ENCODE measurements at places on chromosomes 5 and 9.

DNA sequence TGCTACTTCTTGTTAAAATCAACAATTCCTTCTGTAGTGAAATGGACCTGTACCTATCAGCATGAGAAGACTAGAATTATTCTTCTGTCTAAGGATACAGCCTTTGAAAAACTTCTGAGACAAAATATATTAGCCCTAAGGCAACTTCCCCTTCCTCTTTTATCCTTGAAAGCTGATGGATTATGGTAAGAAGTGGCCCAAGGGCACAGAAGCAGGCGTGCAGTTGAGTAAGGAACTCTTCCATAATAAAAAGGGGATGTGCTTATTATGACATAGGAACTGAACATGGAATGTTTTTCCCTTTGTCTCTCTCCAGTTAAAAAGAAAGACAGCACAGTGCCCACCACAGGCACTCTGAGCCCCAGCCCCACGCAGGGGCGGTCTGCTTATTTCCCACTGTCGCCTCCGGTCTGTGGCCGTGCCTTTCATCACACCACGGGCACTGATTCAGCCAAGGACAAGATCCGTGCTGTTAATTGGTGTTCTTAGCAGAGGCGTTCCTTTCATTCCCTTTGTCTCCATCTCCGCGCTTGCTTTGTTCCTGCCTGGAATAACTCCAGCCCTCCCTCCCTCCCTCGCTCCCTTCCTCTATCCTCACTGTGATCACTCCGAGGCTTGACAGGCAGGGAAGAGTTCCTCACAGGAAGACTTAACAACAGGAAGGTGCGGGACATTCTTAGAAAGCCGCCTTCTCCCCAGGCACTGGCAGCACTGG is 135.9 kb upstream of the OTULINL start:
- no peak for DNase-seq

DNA sequence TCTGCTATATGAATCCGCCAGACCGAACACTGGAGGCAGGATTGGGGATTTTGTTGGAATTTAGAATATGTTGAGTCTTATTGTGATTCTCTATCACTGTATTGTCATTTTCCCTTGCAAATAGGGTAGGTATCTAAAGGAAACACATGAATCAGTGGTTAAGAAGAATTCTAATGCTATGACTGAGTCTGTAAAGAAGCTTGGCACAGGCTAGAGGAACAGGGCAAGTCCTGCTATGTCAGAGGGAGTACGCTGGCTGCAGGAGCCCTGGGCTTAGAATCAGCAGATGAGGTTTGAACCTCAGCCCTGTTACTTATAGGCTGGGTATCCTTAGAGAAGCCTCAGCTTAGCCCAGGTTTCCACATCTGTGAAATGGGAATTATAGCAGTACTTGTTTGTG is 198.1 kb downstream of the NR3C1 start:
- no peak for DNase-seq

GRCh38 chr5:158861366-158861765 is 238.3 kb downstream of the EBF1 start:
- DNase-seq, result no peak

DNA sequence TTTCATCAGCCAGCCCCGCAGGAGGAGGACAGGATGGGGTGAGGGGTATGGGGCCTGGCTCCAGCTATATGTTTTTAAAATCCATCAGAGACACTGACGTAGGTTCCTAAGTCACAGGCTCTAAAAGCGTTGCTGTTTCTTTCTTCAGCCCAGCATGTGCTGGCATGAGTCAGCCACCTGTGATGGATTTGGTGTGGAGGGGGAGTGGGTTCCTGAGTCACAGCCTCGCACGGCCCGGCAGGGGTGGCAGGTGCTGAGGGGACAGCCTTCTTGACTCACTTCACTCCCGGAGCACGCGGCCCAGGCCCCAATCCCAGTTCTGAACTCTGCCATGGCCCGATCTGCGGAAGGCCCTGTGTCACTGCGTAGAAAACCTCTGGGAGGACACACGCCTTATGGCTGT is 38.8 kb upstream of the RPL26L1 start:
- DNase-seq, result no peak

- no peak for DNase-seq
These were observed 45.7 kb downstream of the SH3GL2 start for GRCh38 chr9:17624571-17624970.

GRCh38 chr9:20463823-20464222 is 158.5 kb downstream of the MLLT3 start:
- DNase-seq, result no peak

DNA sequence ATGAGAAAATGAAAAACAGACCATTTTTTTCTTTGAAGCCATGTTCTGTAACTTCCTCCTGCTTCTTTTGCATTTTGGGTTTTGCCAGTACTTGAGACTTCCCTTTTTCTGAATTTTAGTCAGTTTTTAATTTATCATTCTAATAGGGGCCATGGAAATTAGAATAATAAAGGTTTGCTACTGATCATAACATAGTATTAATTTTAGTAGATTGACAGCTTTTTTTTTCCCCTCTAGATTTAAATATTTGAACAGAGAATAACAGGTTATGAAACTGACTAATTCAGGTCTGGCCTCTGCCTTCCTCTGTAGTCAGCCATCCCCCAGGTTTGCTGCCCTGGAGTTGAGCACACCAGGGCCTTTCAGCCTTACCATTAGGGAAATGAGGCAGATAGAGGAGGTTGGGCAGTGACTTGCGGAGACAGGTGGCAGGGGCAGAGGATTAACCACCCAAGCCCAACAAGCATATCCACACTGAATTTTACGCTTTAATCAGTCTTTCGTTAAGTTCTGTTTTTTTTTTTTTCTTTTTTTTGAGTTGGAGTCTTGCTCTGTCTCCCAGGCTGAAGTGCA is 80.1 kb upstream of the TNFAIP8 start:
- no peak for DNase-seq

- no peak for DNase-seq
These were observed 386.0 kb upstream of the GRIN3A start for GRCh38 chr9:102124465-102124864.

GRCh38 chr9:5466005-5466404 is 15.7 kb downstream of the CD274 start:
- DNase-seq, result no peak

- no peak for DNase-seq
These were observed 197.9 kb downstream of the DIRAS2 start for GRCh38 chr9:90444609-90445204.

- peak; percentile 38 for DNase-seq
These were observed 1.1 kb downstream of the UGCG start for GRCh38 chr9:111897601-111898137.

DNA sequence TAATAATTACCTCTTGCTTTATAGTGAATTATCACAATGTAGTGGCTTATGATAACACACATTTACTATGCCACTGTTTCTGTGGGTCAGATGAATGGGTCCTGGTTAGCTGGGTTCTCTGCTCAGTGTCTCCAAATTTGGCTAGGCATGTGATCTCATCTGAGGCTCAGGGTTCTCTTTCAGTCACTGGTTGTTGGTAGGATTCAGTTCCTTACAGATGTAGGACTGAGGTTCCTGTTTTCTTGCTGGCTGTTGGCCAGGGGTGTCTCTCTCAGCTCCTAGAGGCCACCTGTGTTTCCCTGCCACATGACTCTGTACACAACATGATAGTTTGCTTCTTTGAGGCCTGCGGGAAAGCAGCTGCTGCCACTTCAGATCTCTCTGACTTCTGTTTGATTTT is 7.1 kb downstream of the NFX1 start:
- no peak for DNase-seq

GRCh38 chr9:133691191-133691590 is 47.0 kb downstream of the SARDH start:
- no peak for DNase-seq

GRCh38 chr5:14301186-14301585 is 158.0 kb downstream of the TRIO start:
- no peak for DNase-seq

GRCh38 chr9:133634081-133634691 is 2.0 kb upstream of the DBH start:
- DNase-seq, result peak; percentile 54

DNA sequence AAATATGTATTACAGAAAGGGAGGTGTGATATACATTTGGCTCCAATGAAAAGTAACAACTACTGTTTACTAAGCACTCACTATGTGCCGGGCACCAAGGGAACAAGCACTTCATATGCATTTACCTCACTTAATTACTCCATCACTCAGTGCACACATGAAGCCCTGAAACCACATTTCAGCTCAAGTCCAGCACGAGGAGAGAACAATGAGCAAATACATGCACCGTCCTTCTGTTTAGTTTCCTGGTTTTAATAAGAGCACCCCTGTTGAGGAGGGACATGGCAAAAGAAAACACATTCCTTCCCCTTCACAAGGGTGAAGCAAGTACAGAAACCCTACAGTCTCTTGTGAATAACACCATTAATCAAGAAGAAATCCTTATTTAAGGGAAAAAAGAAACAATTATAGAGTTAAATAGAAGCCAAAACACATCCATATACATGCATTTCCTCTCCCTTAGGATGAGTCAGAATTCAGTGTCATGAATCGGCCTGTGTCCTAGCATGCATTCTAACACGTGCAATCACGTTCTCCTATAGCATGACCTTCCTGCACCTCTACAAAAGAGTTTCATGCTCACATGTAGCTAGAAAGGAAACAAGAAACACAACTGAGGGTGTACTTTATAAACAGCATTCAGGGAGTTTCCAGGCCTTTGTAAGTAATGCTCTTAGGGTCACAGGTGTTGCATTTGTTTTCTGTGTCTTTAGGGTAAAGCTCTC is 411.6 kb downstream of the BNC2 start:
- DNase-seq, result peak; percentile 83

- no peak for DNase-seq
These were observed 29.8 kb downstream of the PROP1 start for GRCh38 chr5:177966009-177966838.

DNA sequence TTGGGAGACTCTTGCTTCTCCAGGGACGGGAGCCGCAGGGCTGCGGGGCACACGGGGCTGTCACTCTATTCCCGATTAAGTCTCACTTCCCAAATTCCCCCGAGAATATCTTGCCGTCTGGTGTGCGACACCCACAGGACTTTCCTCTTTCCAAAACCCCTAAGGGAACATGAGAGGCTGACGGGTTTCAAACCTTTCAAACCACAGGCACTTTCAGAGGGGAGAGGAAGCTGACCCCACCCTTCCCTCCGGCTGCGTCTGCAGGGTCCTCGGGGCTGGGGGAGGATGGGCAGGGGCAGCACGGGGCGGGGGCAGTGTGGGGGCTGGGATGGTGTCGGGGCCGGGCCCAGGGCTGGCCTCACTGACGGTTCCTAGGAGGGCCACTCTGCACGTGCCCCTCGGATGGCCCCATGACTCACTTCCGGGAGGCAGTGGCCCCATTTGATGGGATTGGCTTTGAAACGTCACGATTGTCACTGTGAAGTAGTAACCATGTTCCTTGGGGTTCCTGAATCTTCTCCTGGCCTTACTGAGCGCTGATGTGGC is 38.2 kb downstream of the SLC9A3 start:
- no peak for DNase-seq

- peak; percentile 30 for DNase-seq
These were observed 828.5 kb upstream of the DMAC1 start for GRCh38 chr9:8627976-8628679.

DNA sequence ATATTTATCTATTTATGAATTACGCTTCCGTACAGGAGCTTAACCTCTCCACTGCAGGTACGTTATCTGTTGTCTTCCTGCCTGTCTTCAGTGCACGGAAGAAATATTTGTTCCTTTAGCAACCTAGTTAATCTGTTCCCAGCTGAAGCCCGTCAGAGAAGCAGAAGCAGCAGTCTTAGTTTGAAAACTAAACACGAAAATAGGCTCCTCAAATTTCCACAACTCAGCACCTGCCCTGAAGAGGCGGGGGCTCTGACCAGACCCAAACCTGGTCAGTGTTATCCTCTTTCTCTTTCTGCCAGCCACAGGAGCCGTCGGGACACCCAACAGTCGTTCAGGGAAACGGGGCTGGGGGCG is 462 bp downstream of the NUDCD2 start:
- DNase-seq, result no peak

DNA sequence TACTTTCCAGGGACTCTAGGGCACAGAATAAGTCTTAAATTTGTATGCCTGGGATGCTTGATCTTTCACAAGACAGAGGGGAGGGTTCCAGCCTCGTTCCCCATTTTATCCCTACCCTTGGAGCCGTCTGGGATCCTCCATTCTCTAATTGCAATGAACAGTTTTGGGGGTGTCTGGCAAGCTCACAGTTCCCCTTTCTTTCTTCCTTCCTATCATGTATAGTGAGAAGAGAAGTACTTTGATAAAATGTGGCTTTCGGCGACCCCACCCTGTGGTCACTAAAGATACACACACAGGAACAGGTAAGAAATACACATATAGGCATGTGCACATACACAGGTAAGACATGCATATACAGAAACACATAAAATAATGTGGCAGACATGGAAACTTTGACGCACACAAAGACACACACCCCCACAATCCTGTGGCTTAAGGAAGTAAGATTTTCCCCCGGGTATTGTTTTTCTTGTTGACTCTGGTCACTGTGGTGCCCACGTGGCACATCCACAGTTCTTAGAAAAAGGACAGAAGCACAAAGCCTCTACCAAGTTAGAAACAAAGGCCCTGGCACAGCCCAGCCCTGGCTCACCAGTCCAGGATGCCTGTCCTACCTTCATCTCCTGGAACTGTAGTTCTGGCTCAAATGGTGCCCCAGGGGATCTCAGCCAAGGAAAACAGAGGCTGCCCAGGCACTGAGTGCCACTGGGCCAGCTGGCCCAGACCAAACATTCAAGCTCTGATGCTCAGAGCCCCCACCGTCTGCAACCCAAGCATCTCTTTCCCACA is 6.3 kb upstream of the SMU1 start:
- DNase-seq, result no peak

- no peak for DNase-seq
These were observed 69.2 kb upstream of the FCN1 start for GRCh38 chr9:134986957-134987356.

Measured in NCI-H1092 (cell line).